ENCODE measurements at places on chromosomes 5 and 9.
A peak's percentile ranks its signal among the peaks of the same experiment; 100 is the strongest.

DNA sequence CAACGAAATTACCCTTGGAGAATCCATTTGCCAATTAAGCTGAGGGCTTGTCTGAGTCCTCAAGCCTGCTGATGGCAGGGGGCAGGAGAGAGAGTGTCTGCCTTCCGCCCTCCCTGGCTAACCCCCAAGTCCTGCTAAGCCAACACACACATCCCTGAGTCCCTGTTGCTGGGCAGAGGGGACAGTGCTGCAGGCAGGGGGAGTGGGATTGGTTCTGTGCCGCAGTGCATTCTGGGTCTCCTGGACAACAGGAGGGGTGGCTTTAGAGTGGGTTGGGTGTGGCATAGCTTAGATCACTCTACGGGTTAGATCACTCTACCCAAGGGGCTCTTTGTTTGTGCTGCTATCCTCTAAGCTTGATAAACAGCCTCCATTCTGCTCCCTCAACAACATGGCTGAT is 427.7 kb downstream of the CDK5RAP2 start:
- no peak for DNase-seq

DNA sequence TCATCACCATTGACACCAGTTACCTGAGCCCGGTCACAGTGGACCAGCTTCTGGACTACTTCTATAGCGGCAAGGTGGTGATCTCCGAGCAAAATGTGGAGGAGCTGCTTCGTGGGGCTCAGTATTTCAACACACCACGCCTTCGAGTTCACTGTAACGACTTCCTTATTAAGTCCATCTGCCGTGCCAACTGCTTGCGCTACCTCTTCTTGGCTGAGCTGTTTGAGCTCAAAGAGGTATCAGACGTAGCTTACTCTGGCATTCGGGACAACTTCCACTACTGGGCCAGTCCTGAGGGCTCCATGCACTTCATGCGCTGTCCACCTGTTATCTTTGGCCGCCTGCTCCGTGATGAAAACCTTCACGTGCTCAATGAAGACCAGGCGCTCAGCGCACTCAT is 520 bp downstream of the CCIN start:
- DNase-seq = no peak

DNA sequence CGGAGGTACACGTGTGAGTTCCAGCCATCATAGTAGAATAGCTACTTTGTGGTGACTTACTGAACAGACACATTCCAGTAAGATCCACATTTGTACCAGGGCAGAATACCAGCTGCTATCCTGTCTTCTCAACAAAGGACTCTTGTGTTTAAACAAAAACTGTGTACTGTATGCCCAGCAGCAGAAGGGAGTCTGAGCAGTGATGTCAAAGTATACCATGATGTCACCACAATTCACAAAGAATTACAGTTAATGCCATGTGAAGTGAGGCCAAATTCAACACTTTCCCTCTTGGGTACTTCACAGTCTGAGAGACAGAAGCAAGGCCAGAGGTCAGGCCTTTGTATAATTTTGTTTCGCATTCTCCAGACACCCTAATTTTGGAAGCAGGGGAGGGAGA is 137.0 kb downstream of the ADAMTSL1 start:
- DNase-seq = no peak

- DNase-seq = no peak
These were observed 96.3 kb upstream of the TMEM161B start for GRCh38 chr5:88364991-88365390.

- DNase-seq = no peak
These were observed 20.5 kb downstream of the ADRA1B start for GRCh38 chr5:159936686-159937329.

DNA sequence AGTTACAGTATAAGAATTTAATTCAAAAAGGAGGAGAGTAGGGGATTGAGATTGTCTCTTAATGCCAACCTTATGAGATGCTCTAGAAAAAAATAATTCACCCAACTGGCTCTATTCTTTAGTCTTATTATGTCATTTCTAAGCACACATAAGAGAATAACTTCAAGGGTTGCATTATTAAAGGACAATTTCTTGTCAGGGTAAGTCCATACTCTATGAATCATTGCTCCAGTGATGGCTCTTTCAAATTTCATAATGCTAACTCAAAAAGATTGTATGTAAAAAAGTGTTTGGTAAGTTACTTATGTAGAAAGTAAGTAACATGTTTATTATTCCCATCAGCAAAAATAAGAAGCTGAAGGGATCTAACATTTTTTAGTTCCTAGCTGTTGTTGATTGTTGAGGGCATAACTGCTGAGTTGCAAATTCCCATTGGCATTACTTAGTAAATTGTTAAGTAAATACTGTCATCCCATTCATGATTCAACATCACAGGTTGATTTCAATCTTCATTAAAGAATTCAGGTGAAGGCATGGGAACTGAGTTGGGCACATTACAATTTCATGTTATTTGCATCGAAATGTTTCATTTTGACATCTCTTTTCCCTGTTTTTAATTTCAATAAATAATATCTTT is 28.6 kb downstream of the ALDH1A1 start:
- DNase-seq = no peak

DNA sequence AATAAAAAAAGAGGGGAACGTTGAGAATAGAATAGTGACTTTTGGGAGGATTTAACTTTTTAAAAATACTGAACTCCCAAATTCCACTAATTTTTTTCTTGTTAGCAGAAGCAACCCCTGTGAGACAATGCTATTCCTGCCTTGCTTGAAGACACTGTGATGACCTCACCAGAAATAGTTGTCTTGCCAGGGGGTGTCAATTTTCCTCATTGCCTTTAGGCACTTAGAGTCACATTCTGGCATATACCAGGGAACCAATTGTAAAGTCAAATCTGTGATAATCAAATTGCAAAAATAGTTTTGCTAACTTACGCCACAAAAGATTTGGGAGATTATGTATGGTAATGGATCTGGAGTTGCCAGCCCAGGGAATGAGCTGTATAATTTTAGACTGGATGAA is 42.8 kb upstream of the RPS23 start:
- DNase-seq = no peak

DNA sequence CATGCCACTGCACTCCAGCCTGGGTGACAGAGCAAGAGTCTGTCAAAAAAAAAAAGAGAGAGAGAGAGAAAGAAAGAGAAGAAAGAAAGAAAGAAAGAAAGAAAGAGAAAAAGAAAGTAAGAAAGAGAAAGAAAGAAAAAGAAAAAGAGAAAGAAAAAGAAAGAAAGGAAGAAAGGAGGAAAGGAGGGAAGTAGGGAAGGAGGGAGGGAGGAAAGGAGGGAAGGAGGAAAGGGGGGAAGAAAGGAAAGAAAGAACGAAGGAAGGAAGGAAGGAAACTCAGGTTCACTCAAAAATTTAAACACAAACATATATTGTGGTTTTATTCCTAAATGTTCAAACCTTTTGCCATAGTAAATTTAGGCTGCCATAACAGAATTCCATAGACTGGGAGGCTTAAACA is 453.0 kb downstream of the SLCO4C1 start:
- DNase-seq = no peak

DNA sequence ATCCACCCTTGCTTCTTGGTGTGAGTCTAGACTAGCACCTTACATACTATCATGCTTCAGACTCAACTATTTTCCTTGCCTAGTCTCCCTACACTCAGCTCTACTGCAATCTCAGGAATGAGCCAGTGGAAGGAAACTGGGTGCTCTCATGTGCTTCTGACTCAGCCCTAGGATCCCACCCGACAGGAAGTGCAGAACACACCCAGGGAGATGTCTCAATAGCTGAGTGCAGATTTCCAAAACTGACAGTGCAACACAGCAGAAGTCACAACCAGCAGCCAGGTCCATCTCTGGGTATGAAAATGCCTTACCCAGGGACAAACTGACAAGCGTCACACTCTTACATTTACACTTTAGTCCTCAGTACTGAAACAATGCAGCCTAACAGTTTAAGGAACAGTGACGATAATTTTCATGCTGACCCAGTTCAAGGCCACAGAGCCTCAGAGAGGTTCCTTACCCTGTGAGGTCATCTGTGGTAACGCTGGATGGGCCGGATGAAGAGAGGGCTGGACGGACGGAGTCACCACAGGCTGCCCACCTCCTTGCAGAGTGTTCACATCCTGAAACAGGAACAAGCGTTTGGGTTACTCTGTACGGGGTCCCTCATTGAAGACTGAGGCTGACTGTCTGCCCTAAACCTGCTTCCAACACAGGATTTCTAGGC is 33.0 kb downstream of the FKBP15 start:
- peak; percentile 65 for DNase-seq

- no peak for DNase-seq
These were observed 536.1 kb downstream of the ZNF608 start for GRCh38 chr5:124210111-124210910.

- no peak for DNase-seq
These were observed 80.6 kb upstream of the DAB2 start for GRCh38 chr5:39505363-39505762.

- DNase-seq = peak; percentile 55
These were observed 6.7 kb downstream of the NRARP start for GRCh38 chr9:137295238-137295811.

DNA sequence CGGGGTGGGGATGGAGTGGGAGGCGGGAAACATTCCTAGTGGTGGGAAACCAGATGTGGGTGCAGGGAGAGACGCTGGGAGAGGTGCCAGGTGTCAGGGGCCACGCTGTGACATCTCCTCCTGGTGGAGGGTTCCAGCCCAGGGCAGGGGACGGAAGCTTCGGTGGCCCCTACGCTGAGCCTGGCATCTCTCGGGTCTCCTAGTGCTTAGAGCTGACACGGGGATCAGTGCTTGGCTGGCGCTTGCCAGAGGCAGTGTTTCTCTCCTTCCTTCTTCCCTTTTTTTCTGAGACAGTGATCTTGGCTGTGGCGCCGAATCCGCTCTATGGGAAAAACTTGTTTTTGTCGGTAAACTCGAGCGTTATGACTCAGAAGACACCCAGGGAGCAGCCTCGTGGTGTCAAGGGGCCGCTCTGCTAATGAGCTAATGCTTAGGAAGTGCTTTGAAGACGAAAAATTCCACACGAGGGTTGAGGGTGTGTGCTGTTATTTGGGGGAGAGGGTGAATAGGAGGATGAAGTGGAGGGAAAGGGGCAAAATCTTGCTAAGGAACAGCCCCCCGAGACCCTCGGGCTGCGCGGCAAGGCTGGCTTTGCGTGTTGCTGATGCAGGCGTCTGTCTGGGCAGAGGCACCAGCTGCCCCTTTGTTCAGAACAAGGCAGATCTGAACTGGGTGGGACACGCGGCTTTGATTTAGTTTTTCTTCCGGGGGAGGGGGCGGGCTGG is 20.4 kb upstream of the IER5L start:
- DNase-seq = no peak

DNA sequence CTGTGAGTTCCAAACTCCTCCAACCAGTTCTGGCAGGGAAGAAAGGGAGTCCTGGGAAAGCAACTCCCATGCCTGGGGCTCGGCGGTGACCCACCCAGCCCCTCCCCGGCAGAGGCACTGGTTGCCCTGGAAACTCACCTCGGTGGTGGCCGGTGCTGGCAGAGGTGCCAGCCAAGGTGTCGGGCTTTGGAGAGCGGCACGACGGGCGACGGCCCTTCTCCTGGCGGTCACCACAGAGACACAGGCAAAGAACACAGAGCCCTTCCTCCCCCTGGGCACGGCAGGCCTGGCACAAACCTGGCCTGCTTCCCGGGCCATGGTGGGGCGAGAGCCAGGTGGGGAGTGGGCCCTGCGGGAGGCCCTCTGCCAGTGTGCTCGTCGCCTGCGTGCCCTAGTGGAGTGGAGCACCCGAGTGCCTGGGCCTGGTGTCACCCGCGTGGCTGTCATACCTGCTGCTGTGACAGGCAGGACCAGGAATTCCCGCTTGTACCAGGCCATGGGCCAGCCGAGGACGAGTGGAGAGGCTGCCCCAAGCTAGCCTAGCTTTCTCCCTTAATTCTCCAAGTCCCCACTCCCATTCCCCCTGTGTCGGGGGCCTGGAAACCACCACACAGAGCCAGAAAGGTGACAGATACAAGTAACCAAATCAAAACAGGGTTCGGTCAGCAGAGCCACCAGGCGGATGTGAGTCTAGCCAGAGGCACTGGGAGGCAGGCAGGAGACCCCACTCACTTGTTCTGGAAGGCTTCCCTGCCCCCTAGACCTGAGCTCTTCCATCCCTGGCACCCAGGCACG is 8.2 kb upstream of the RALGDS start:
- no peak for DNase-seq

- no peak for DNase-seq
These were observed 195.5 kb downstream of the ANXA1 start for GRCh38 chr9:73347123-73347522.

GRCh38 chr9:37499297-37499696 is 13.5 kb downstream of the POLR1E start:
- no peak for DNase-seq

DNA sequence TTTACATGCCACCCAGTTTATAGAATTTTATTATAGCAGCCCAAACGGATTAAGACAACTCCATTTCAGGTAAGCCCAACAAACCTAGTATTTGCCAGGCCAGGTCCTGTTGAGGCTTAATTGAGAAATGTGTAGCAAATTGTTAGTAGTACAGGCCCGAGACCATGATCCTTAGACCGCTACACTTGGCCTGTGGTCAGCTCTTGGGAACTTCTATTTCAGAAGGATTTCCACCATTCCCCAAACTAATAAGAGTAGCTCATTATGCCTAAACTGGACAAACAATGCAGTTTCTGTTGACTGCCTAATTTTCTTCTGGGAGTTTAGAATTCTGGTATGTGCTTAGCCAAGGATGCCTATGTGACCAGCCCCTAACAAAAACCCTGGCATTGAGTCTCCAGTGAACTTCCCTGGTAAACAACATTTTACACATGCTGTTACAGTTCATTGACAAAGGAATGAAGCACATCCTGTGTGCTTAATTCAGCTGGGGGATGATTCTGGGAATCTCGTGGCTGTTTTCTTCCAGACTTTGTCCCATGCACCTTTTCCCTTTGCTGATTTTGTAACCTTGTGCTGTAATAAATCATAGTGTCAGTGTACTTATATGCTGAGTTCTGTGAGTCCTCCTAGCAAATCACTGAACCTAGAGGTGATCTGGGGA is 5.6 kb upstream of the GPX3 start:
- no peak for DNase-seq

DNA sequence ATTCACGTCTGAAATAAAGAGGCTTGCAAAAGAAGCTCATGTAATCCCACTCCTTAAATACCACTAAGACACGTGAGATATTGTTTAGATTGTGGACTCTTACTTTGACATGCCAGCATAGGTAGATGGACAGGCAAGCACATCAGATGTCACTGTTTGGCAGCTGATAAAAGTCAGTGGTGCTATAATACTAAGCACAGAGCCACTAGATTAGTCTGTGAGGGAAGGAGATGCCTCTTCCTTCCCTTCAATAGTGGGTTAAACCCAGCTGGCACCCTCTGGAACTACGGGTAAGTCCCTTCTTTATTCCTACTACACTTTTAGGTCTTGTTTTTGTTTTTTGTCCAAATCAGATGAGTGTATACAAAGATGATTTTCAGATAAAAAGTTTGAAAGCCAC is at the start of gene MYOT:
Gene MYOT (plus strand): TSS at position 197 of the 400 bp plus-strand sequence. CDS start 2,792 bp downstream, outside the sequence.
- no peak for DNase-seq

GRCh38 chr9:131098391-131099101 is 2.2 kb downstream of the AIF1L start:
- DNase-seq = no peak

GRCh38 chr5:177557041-177557647 is 2.8 kb upstream of the FAM193B start:
- DNase-seq = peak; percentile 65
